ENCODE measurements at places on chromosomes 6 and 20. TPM values are rescaled to one million over a fixed set of nuclear protein-coding genes. Genes with fewer than 3 reads are reported as not detected.

Gene SLC22A3
- total RNA-seq, result 8.0 TPM

Gene BMP5
- total RNA-seq, result not detected

Gene RNF114
- total RNA-seq, result 105 TPM

Gene LAMA4
- 1.4 TPM for total RNA-seq

Gene SLC22A1
- not detected for total RNA-seq

Gene CPNE1
- total RNA-seq, result 110 TPM

Gene FILIP1
- under 0.01 TPM for total RNA-seq

Gene CDSN
- not detected for total RNA-seq

Gene KCNK16
- not detected for total RNA-seq

Gene LAMP5
- not detected for total RNA-seq

Gene OR2H2
- total RNA-seq, result 0.24 TPM

Gene CCN5
- not detected for total RNA-seq

Gene BACH2
- total RNA-seq, result 1.9 TPM

Gene RHAG
- not detected for total RNA-seq

Gene TMEM200A
- total RNA-seq, result under 0.01 TPM

Gene RAB32
- 123 TPM for total RNA-seq

Gene ULBP3
- 4.0 TPM for total RNA-seq

Gene ALDH8A1
- total RNA-seq, result 0.21 TPM

Gene BPIFA1
- not detected for total RNA-seq

Gene SLC39A7
- 43.1 TPM for total RNA-seq

Gene OPN5
- total RNA-seq, result not detected

Gene HDGFL1
- not detected for total RNA-seq

Gene EDN3
- not detected for total RNA-seq

Gene MLN
- not detected for total RNA-seq

Gene ZSCAN23
- 1.9 TPM for total RNA-seq

Gene GMEB2
- 15.3 TPM for total RNA-seq

Gene DYNLRB1
- total RNA-seq, result 22.9 TPM

Gene GABRR1
- not detected for total RNA-seq

Gene ZSCAN12
- 6.2 TPM for total RNA-seq

Gene STMND1
- total RNA-seq, result not detected
